ENCODE measurements at places on chromosomes 11 and 22.

GRCh38 chr11:102971766-102972165 is 16.2 kb upstream of the MMP13 start:
- DNase-seq, result no peak

DNA sequence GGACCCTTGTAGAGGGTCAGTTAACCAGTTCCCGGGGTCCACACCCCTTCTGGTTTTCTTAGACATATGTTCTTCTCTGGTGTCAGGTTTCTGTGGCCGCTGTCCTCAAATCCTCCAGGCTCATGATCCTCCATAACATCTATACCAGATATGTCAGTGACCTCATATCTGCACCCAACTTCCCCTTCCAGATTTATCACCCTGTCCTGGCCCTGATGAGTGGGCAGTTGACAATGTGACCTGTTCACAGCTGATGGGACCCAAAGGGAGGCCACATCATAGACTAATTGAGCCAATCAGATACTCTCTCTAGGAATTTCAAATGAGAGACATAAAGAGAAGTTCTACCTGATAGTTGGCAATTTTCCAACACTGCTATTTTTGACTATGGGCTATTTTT is 5.1 kb downstream of the DKK3 start:
- DNase-seq, result no peak

DNA sequence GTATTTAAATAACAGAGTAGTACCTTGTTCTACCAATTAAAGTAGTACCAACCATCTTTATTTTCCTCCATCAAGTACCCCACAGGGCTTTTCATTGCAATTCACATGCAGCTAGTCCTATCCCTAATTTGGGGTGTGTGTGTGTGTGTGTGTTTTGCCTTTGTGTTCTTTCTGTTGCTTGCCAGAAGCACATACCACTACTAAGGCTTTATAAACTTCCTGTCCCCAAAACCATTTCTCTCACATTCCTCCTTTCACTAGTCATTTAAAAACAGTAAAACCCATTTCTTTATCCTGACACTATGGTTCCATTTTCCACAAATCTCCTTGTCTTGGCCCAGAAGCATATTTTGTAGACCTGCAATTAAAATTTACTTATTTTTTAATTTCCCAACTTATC is 54.6 kb downstream of the SLC36A4 start:
- DNase-seq, result no peak

- DNase-seq, result no peak
These were observed 149.2 kb downstream of the MIAT start for GRCh38 chr22:26806445-26807175.

GRCh38 chr11:58926695-58927094 is 12.6 kb upstream of the GLYATL1 start:
- no peak for DNase-seq

DNA sequence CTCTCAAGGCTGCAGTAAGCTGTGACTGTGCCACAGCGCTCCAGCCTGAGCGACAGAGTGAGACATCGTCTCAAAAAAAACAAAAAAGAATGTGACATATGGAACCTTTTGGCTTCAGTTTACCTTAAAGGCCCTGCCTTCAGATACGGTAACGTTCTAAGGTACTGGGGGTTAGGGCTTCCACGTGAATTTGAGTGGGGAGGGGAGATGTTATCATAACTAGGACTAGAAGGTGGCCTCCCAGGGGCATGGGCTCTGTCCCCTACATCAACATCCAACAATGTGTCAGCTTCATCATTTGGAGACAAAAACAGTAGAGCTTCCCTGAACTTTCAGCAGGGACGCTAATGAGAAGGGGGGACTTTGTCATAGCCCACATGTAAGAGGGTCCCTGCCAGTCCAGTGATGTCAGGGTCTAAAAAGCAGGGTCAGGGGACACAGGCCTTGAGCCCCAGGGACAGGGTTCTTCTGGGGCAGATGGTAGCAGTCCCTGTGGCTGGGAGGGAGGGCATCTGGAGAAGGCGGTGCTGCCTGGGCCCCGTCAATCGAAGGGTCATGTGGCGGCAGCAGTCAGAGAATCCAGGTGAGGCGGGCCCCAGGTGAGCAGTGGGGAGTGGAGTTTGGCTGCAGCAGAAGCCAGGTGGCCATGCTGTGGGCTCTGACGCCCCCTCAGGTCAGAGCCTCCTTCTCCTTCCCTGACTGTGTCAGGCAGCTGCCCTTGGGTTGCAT is 79.8 kb downstream of the BCR start:
- DNase-seq, result no peak

- no peak for DNase-seq
These were observed 92.8 kb upstream of the DRD2 start for GRCh38 chr11:113567867-113568544.

DNA sequence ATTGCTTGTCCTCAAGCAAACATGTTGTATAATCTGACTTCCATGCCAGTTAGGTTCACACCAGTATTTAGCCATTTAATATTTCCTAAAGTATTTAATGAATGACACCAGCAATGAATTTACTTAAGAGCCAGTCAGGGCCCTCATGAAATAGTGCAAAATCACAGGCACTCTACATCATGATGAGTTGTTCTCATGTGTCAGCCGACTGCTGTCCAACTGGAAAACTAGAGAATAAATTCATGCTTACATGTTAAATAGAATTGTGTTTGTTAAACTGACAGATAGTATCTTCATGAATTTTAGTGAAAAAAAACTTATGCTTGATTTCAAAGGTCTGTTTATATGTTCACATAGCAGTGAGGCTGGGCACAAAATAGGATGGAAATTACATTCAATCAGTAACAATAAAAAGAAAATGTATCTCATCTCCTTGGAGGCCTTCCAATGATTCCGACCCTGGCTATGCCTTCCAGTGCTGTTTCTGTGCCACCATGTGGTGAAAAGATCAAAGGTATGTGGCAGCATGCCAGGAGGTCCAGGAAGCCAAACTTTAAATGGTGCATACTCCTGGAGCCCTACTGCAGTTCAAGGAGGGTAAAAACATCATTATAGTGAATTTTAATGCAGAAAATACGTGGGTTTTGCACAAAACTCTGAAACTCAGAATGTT is 45.2 kb downstream of the CTSC start:
- DNase-seq, result no peak

- DNase-seq, result no peak
These were observed 3.8 kb downstream of the AIP start for GRCh38 chr11:67486481-67487195.

DNA sequence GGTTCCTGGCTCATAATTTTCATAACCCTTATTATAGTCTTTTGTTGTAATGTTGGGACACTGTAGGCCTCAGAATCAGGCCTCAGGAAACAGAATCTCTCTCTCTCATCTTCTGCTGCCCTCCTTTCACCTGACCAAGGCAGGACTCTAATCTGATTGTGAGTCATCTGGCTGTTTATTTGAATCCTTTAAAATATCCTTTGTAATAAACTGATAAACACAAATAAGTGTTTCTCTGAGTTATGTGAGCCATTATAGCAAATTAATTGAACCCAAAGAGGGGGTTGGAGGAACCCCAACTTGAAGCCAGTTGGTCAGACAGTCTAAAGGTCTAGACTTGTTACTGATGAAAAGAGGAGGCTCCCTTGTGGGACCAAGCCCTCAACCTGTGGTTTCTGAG is 30.6 kb downstream of the ACER3 start:
- no peak for DNase-seq

GRCh38 chr11:111177037-111177871 is 68.3 kb upstream of the POU2AF2 start:
- no peak for DNase-seq

- DNase-seq, result no peak
These were observed 12.1 kb downstream of the ELF5 start for GRCh38 chr11:34501500-34501899.

- no peak for DNase-seq
These were observed 28.0 kb downstream of the SGSM1 start for GRCh38 chr22:24833881-24834495.

DNA sequence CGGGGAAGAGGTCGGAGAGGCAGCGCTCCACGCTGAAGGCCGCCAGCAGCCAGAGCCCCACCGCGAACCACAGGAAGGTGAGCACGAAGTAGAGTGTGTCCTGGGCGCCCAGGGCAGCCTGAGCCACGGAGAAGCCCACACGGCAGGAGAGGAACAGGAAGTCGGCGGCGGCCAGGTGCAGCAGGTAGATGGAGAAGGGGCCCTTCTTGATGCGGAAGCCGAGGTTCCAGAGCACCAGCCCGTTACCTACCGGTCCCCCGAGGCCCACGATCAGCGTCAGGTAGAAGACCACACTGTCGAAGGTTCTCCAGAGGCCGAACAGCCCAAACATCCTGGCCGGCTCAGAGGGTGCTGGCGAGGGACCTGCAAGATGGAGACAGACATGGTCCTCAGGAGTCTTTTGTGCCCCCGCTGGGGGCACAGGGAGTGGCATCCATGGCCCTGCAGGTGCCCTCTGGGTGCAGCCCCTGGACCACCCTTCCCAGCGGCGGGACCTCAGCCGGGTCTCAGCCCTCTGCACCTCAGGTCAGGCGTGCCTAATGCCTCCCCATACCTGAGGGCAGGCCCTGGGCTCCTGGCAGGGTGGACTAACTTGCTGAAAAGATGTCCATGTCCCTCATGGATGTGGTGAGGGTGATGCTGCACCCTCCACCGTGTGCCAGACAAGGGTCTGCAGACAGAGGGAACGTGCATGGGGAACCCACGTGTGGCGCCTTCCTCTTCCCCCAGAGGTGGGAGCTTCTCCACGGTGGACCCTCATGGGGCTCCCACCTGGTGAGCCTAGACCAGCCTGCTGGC is at the start of gene MRGPRG:
Gene MRGPRG (minus strand): TSS at position 331 of the 798 bp plus-strand sequence. CDS start 0 bp downstream, at position 331.
- no peak for DNase-seq

GRCh38 chr11:46210133-46210636 is 67.3 kb upstream of the CREB3L1 start:
- no peak for DNase-seq

DNA sequence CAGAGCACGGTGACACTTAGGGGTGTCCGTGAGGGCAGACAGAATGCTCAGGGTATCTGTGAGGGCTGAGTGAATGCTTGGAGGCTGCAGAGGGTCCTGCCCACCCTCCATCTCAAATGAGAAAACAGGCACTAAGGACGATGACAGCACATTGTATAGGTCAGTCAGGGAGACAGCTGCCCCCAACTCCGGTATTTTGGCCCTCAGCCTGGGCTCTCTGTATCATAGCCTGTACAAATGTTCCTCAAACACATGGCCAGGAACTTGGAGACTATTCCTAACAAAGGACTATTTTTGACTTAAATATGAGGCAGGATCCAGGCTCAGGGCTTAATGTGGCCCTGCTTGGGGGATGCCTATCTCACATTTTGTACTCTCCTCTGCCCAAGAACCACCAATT is 145.4 kb downstream of the OPCML start:
- no peak for DNase-seq

DNA sequence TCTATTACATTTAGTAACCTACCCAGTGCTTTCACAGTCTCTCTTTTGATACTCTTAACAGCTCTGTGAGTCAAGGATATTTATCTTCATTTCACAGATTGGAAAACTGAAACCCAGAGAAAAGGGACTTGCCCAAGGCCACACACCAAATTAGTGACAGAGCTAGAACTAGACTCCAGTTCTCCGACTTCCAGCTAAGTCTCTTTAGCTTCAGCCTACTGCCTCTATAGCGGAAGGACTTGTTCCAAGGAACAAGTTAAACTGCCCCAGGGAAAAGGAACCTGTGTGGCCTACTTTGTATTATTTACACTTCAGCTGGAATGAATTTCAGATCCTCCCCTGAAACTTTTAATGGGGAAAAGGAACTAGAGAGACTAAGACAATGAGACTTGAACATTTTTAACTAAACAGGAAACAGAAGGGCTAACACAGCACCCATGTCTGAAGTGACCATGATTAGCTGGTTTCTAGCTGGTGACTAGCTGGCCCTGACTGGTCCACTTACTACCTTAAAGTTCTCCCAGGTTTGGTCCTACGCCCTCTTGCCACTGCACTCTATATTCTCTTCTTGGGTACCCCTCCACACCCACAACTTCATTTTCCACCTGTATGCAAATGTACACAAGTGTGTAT is 1.3 kb downstream of the LRRC51 start:
- no peak for DNase-seq

- DNase-seq, result no peak
These were observed at the start of gene TLCD5 for GRCh38 chr11:120324932-120325810. TSS of gene TLCD5 (plus strand) at chr11:120325299. CDS start at chr11:120327442, 2,143 bp downstream.

- no peak for DNase-seq
These were observed 16.0 kb downstream of the TNRC6B start for GRCh38 chr22:40193429-40194421.

DNA sequence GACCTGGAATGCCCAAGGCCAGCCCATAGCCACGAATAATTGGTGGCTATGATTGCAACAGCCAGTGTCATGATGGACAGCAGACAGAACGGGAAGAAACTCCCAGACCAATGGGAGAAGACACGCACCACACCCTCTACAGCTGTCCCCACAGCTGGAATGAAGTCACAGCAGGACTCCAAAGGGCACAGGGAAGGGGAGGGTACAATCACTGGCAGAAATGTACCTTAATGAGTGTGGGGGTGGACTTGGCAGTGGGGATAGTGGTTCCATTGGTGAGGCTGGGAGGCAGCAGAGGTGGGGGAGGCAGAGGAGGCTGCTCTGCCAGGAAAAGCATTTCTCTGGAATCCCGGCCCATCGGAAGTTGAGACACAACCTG is 52.9 kb downstream of the SGSM3 start:
- no peak for DNase-seq

DNA sequence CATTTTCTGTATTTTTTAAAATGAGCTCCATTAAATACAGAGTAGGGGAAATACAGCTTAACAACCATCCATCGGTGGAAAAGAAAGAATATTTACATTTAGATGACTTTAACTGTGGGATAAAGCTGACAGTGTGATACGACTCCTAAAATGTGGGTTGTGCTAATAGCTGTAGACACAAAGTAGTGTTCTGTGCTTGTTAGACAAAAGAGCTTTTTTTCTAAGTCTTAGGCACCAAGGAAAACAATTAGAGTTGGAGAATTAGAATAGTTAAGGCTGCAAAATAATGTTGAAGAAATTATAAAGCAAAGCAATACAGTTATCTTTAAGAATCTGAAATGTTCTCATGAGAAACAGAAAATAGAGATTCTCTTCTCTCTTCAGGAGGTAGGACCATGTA is 307.7 kb upstream of the KIRREL3 start:
- DNase-seq, result no peak

GRCh38 chr11:1771700-1772099 is 8.0 kb upstream of the CTSD start:
- no peak for DNase-seq

DNA sequence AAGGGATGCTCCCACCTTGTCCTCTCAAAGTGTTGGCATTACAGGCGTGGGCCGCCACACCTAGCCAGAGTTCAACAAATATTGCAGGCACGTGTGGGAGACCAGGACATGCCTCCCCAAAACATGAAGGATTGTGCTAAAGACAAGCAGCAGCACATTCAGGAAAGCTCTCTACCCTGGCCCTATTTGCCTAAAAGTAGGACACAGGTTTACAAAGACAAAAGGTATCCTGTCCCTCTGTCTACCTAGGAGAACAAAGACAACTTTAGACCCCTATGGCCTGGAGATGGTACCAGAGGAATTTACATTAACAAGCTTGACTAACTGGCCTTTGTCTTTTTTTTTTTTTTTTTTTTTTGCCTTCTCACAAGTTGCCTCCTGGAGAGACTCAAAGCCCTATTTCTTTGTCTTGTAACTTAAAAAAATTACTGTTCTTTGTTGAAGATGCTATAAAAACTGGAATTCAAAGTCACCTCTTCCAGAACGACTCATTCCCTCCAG is 859 bp upstream of the ACCS start:
- no peak for DNase-seq

Data from stimulated activated CD4-positive, alpha-beta T cell treated with anti-CD3 and anti-CD28 coated beads, Interleukin-1b, Interleukin-23, amount 100 ng/mL, for 1 hour (primary cell).